ENCODE measurements at places on chromosomes 3 and 15.

DNA sequence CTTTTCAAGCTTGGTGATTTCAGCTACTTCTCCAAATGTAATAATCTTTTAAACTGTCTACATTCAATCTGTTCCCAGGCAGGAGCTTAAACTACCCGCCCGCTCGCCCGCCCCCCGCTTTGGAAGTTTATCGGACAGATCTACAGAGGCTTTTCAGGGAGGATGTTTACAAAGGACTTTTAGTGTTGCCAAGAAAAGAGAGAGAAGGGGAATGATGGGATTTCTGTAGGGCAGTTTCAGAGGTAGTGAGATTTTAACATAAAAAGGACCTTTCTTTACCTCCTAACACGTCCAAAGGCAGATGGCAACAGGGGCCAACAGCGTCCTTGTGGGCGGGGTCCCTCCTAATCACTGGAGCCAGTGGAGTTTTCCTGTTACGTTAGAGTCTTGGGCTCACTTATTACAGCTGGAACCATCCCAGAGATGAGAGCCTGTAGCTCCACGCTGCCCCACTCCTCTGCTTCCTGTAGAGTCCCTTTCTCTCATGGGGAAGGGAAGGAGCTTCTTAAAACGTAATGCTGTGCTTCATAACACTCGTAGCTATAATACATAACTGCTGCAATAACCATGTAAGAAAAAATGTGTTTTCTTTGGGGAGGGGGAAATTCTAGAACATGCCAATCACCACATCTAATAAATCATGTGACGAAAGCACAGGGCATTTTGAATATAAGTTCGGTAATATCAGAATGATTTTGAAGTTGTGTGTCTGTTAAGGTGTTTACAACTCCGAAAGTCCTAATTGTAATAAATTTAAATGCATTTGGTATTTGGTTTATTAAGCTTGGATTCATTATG lies 30.9 kb downstream of the HES1 start:
- DNase-seq, result no peak
- no peak overlapping the region for H3K27ac ChIP-seq
- H3K4me3 ChIP-seq, result no peak overlapping the region
- peaks cover 11% of the 10 kb centered on the region for H3K4me1 ChIP-seq

- no peaks in the 10 kb centered on the region for H3K4me1 ChIP-seq
- no peaks in the 10 kb centered on the region for H3K36me3 ChIP-seq
- H3K27me3 ChIP-seq, result peaks cover 3% of the 10 kb centered on the region
- no peak overlapping the region for H3K27ac ChIP-seq
- no peak for DNase-seq
These were observed 183.9 kb upstream of the CMC1 start for GRCh38 chr3:28057539-28057938.

GRCh38 chr3:2097641-2098191 lies 950 bp upstream of the CNTN4 start:
- H3K27ac ChIP-seq, result no peak overlapping the region
- no peaks in the 10 kb centered on the region for H3K36me3 ChIP-seq
- no peak for DNase-seq
- H3K27me3 ChIP-seq, result peaks cover 41% of the 10 kb centered on the region

- DNase-seq, result no peak
- H3K36me3 ChIP-seq, result peaks cover 17% of the 10 kb centered on the region
- H3K4me1 ChIP-seq, result peaks cover 31% of the 10 kb centered on the region
These were observed 18.2 kb downstream of the SETD5 start for GRCh38 chr3:9415485-9416138.

- no peak overlapping the region for H3K27ac ChIP-seq
- no peaks in the 10 kb centered on the region for H3K36me3 ChIP-seq
- H3K4me3 ChIP-seq, result no peak overlapping the region
- peaks cover 4% of the 10 kb centered on the region for H3K27me3 ChIP-seq
These were observed 74.7 kb upstream of the ATP10A start for GRCh38 chr15:25937796-25938195.

Measured in activated CD4-positive, alpha-beta memory T cell treated with anti-CD3 and anti-CD28 coated beads, Interleukin-2, amount 10 ng/mL, durations not matched to agents 7 days and 5 days (primary cell).